Lung (tissue), 17 donors: ENCODE measurements at places on chromosomes 16 and 17.

DNA sequence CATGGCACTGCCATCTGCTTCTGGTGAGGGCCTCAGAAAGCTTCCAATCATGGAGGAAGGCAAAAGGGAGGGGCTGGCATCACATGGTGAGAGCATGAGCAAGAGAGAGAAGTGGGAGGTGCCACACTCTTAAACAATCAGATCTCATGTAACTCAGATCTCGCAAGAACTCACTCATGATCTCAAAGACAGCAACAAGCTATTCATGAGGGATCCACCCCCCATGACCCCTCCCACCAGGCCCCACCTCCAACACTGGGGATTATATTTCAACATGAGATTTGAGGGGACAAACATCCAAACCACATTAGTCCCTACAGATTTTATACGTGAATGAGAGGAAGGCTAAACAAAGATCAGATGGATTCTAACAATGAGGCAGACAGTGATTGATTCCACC is 8.9 kb upstream of the TMEM132E start:
- DNase-seq, result no peak

DNA sequence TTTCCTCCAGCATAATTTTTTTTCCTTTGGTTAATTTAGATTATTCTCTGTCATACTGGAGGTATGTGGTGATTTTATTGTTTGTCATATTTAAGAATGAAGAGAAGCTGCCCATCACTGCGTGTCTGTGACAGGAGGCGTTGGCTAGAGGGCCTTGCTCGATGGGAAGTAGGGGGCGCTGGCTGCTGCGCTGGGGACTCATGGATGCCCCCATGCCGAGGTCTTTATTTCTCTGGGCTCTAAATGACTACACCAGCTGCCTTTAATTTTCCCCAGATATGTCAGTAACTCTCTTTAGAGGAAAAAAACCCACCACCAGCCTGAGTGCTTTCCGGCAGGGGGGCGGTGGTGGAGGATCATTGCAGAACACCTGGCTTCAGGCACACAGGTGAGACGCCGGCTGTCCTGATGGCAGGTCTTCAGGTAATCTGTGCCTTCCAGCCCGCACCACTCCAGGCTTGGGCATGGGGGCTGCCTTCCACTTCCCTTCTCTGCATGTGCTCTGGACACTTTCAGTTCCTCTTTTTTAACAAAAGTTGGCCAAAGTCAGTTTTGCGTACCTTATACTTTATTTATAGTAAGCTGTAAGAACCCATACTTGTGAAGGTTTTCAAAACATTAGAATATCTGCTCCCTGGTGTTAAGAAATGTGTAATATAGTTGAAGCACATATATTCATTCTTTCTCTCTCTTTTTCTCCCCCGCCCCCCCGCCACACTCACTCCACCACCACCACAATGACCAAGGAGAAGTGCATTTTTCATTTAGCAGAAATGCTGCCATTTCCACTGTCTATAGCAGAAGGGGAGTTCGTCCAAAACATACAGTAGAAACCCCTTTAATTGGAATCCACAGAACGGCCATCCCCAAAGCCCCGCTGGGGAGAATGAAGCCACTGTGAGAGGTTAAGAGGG is 192.7 kb downstream of the RPTOR start:
- no peak for DNase-seq

GRCh38 chr16:2848933-2849725 is 8.8 kb downstream of the PRSS22 start:
- no peak for DNase-seq

DNA sequence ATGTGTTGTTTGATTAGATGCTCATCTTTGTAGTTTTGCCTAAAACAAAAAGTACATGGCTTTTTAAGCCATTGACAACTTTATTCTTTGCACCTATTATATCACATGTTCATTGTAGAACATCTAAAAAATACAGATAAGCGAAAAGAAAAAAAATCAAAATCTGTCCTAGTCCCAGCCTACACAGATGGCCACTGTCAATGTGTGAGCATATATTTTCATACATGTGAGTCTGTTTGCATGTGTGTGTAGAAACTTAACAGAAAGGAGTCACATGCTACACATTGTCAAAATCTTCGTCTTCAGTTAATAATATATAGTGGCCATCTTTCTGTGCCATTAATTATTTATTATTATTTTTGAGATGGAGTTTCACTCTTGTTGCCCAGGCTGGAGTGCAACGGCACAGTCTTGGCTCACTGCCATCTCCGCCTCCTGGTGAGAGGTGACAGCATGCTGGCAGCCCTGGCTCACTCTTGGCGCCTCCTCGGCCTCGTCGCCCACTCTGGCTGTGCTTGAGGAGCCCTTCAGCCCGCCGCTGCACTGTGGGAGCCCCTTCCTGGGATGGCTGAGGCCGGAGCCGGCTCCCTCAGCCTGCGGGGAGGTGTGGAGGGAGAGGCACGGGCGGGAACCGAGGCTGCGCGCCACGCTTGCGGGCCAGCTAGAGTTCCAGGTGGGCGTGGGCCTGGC is 68.5 kb upstream of the AMZ2 start:
- DNase-seq, result no peak

DNA sequence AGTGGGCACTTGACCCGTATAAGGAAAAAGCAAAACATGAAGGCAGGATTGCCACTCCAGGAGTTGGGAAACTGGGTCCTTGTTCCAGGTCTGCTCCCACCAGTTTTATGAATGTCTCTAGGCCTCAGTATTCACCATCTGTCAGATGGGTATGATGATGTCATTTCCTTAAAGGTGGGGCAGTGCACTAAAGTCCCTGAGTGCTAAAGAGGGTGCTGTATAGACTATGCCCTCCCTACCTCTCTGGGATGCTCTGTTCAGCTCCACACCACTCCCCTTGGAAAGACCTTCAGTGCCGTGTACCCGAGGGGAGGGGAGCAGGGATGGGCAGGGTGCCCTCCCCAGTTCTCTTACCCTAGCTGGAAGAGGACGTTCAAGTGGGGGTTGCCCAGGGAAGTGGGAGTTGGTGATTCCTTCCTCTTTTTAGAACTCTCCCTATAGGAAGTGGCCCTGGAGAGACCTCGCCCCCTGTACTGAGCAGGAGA is 2.2 kb downstream of the LASP1 start:
- DNase-seq, result no peak

GRCh38 chr16:84055366-84055765 is 12.8 kb upstream of the SLC38A8 start:
- DNase-seq, result peak; percentile 51

DNA sequence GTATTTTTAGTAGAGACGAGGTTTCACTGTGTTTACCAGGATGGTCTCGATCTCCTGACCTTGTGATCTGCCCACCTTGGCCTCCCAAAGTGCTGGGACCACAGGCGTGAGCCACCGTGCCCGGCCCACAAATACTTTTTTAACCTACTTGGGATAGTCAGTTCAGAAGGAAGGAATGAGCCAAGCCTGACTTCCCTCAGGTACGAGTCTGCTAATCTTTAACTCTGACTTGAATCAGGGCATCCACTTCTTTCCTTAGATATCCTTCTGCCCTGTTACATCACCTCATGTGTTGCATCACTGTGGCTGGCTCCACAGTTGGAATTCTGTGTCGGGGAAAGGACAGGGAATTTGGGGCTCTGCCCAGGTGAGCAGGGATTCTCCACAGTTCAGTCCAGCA is 120.8 kb downstream of the MSI2 start:
- no peak for DNase-seq

GRCh38 chr17:66748578-66748977 is 86.3 kb upstream of the CACNG5 start:
- no peak for DNase-seq

- DNase-seq, result no peak
These were observed 6.5 kb upstream of the CCL23 start for GRCh38 chr17:36024106-36024869.

- DNase-seq, result no peak
These were observed 11.8 kb downstream of the JPT2 start for GRCh38 chr16:1689853-1690252.

- no peak for DNase-seq
These were observed 1390.7 kb downstream of the CDH8 start for GRCh38 chr16:60645541-60645940.

GRCh38 chr17:32102646-32103186 is 39.6 kb upstream of the RHOT1 start:
- DNase-seq, result no peak

DNA sequence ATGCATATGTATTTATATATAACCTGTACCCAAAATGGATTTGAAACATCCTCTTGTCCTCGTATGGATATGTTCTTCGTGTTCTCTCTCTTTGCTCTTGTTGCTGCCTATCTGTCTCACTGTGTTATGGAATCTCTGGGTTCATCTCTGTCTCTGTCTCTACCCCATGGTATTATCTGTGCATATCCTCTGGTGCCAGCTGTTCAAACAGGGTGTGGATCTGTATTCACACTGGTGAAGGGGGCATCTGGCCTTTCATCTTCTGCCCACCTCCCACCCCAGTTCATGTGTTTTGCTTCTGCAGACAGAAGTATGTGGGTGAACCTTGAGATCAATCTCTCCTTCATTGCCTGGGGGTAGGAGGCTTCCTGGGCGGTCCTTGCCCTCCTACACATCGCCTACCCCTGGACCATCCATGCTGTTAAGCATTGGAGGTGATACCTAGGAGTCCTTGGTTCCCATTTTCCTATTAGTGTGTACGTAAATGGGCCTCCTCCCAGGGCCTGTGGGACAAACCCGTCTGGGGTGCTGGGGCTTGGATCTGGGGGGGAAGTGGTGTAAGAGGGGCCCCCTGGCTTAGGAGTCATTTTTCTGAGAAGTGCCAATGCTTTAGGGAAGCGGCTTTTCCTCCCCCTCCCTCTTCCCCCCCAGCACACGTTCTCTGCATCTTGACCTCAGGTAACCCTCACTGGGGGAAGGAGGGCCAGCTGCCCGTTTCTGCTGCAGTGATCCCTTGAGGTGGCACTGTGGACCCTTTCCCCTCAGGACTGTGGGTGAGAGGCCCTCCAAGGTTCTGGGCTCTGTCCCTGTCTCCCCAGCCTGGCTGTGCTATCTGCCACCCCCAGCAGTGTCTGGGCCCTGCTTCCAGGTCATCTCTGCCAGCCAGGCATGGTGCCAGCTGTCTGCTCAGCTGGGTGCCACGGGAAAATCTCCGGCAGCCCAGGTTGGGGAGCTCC is 21.1 kb downstream of the RARA start:
- peak; percentile 39 for DNase-seq

GRCh38 chr16:4426021-4426684 is 485 bp downstream of the DNAJA3 start:
- DNase-seq, result no peak

DNA sequence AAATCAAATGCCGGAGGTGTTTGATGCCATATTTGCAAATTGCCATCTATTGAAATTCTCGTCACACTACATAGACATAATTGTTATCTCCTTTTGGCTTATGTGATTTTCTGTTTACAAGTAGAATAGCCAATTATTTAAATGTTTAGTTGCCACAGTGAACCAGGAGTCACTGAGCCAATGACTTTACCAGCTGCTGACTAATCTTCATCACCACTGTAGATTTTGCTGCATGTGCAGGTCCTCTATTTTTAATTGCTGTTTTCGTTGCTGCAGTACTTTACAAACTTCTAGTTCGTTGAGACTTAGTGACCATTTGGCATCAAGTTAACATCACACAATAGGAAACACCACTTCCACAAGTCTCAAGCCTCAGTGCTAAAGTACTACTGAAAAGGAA is 22.8 kb downstream of the ABHD15 start:
- peak; percentile 63 for DNase-seq

DNA sequence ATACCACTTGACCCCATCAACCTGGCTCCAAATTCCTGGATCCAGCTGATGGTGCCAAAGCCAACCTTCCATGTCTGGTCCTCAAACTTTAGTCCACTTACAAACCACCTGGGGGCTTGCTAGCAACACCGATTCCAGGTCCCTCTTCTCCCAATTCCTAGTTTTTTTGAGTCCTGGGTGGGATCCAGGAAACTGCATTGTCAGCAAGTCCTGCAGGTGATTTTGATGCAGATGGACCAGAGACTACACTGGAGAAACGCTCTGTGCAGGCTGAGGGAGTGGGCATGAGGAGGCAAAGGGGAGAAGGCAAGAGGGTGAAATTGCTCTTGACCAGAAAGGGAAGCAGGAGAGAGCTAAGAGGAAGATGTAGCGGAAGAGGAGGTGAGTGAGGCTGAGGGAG is 21.0 kb upstream of the NOS2 start:
- DNase-seq, result no peak

- peak; percentile 59 for DNase-seq
These were observed 174.8 kb downstream of the NTN1 start for GRCh38 chr17:9195961-9196670.

DNA sequence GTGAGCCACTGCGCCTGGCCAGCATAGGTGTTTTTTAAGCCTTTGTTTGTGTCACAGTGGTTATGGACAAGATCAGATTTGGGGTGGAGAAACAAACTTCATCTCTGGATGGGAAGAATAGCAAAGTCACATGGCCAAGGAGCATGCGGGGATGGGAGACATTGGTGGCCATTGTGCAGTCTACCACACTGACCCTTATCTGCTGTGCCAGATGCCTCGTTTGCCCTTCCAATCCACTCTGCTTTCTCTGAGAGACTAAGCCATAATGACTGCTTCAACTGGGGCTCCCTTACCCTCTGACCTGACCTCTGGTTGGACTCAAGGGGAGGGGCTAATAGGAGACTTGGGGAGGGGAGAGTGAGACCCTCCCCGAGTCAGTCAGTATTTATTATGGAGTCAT is 166.8 kb downstream of the PRKCB start:
- no peak for DNase-seq

GRCh38 chr17:49984283-49984682 is 10.7 kb downstream of the DLX3 start:
- DNase-seq, result no peak

GRCh38 chr16:76500006-76500405 is 222.8 kb downstream of the CNTNAP4 start:
- DNase-seq, result no peak

DNA sequence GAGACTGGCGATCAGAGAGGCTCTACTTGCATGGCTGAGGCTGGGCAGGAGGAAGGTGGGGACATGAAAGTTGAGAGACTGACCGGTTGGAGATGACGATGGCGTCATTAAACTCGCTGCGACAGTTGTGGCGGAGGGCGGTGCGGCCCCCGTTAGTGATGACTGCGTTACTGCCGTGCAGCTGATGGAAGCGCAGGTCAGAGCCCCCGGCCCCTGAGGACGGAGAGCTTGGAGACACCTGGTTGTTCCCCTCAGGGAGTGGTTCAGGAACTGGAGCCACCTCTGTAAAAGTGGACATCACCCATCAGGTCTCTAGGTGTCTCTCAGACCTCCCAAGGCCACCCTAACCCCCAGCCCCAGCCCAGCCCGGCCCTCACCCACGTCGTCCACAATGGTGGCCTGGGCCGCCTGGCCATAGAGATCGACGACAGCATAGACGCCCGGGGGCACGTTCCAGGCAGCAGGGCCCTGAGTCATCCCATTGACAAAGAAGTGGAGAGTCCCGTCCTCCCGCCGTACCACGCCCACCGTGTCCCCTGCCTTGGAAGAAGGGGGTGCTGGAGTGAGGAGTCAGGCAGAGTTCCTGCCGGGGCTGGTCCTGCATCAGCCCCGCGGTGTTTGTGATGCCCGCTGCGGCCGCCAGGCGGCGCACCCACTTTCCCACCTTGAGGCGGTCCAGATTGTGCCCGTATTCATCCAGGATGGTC is 5.3 kb downstream of the NEURL4 start:
- peak; percentile 59 for DNase-seq
